Activated CD8-positive, alpha-beta memory T cell treated with anti-CD3 and anti-CD28 coated beads, Interleukin-2, amount 10 ng/mL, durations not matched to agents 7 days and 5 days (primary cell): ENCODE measurements at places on chromosomes 3 and 15. TPM values are rescaled to one million over a fixed set of nuclear protein-coding genes. Genes with fewer than 3 reads are reported as not detected.

GRCh38 chr15:92693691-92694331 is 38.2 kb upstream of the FAM174B start:
- no peaks in the 10 kb centered on the region for H3K4me1 ChIP-seq
- no peak overlapping the region for H3K4me3 ChIP-seq
- peaks cover 3% of the 10 kb centered on the region for H3K27me3 ChIP-seq
- H3K36me3 ChIP-seq, result no peaks in the 10 kb centered on the region
- DNase-seq, result no peak

DNA sequence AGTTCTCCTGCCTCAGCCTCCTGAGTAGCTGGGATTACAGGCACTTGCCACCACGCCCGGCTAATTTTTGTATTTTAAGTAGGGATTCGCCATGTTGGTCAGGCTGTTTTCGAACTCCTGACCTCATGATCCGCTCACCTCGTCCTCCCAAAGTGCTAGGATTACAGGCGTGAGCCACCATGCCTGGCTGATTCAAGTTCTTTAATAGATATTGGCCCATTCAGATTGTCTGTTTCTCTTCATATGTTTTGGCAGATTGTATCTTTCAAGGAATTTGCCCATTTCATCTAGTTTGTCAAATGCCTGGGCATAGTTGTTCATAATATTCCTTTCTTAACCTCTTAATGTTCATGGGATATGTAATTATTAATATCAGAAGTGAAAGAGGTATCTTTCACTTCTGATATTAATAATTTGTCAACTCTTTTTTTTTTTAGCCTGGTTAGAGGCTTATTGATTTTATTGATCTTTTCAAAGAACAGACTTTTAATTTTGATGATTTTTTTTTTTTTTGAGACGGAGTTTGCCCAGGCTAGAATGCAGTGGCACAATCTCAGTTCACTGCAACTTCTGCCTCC is 40.2 kb upstream of the ZFAND6 start:
- peaks cover 10% of the 10 kb centered on the region for H3K36me3 ChIP-seq
- peak; percentile 15 for DNase-seq
- H3K4me3 ChIP-seq, result no peak overlapping the region
- no peak overlapping the region for H3K27ac ChIP-seq
- peaks cover 23% of the 10 kb centered on the region for H3K4me1 ChIP-seq

The ARIH2 gene
- total RNA-seq, result 118 TPM

The MESP1 gene
- 3.1 TPM for total RNA-seq

GRCh38 chr15:46293550-46293949 is 658.7 kb downstream of the SQOR start:
- no peaks in the 10 kb centered on the region for H3K4me1 ChIP-seq
- no peak overlapping the region for H3K27ac ChIP-seq
- no peaks in the 10 kb centered on the region for H3K27me3 ChIP-seq
- DNase-seq, result no peak
- H3K4me3 ChIP-seq, result no peak overlapping the region

The IL17RE gene
- 1.9 TPM for total RNA-seq

- no peaks in the 10 kb centered on the region for H3K27me3 ChIP-seq
- peak overlapping the region; percentile 90 for H3K27ac ChIP-seq
- DNase-seq, result peak; percentile 61
- peak overlapping the region; percentile 45 for H3K4me3 ChIP-seq
- peaks cover 38% of the 10 kb centered on the region for H3K4me1 ChIP-seq
- H3K36me3 ChIP-seq, result peaks cover 36% of the 10 kb centered on the region
Measured at GRCh38 chr15:101168463-101168824, 83.4 kb downstream of the CHSY1 start.

GRCh38 chr3:146343551-146343950 is 92.6 kb upstream of the PLSCR4 start:
- H3K36me3 ChIP-seq, result no peaks in the 10 kb centered on the region
- DNase-seq, result no peak
- no peak overlapping the region for H3K4me3 ChIP-seq

GRCh38 chr3:66041116-66041515 is 2.4 kb upstream of the MAGI1 start:
- H3K27me3 ChIP-seq, result peaks cover 57% of the 10 kb centered on the region
- H3K27ac ChIP-seq, result no peak overlapping the region
- H3K36me3 ChIP-seq, result no peaks in the 10 kb centered on the region
- DNase-seq, result no peak
- no peak overlapping the region for H3K4me3 ChIP-seq

The KLHL40 gene
- not detected for total RNA-seq

- no peak for DNase-seq
- H3K4me3 ChIP-seq, result no peak overlapping the region
- no peaks in the 10 kb centered on the region for H3K36me3 ChIP-seq
- no peaks in the 10 kb centered on the region for H3K4me1 ChIP-seq
- H3K27ac ChIP-seq, result no peak overlapping the region
Measured at GRCh38 chr15:74303741-74304309, 63.6 kb downstream of the CYP11A1 start.

DNA sequence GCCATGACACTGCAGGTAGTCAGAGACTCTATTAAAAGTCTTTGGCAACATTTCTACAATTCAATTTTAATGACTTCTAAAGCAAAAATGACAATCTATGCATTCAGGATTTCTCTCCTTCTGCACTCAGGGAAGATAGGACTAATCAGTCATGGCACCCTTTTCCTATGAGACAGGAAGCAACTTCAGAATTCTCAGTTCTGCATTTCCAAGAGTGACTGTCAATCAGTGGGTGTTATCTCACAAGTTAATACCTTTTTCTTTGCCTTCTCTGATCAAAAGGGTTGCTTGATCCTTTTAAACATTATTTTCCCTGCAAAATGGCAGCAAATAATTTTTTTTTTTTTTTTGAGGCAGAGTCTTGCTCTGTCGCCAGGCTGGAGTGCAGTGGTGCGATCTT is 7.8 kb upstream of the ICE2 start:
- H3K36me3 ChIP-seq, result peaks cover 8% of the 10 kb centered on the region
- no peaks in the 10 kb centered on the region for H3K27me3 ChIP-seq
- no peak for DNase-seq
- H3K4me1 ChIP-seq, result peaks cover 10% of the 10 kb centered on the region
- H3K4me3 ChIP-seq, result no peak overlapping the region

GRCh38 chr3:64900617-64901521 is 213.1 kb upstream of the ADAMTS9 start:
- no peak for DNase-seq
- no peak overlapping the region for H3K27ac ChIP-seq
- H3K4me1 ChIP-seq, result no peaks in the 10 kb centered on the region
- H3K36me3 ChIP-seq, result no peaks in the 10 kb centered on the region
- H3K27me3 ChIP-seq, result no peaks in the 10 kb centered on the region

The SYNPR gene
- not detected for total RNA-seq

The DYNC1LI1 gene
- total RNA-seq, result 32.7 TPM

The ADAM10 gene
- 141 TPM for total RNA-seq

GRCh38 chr3:59388555-59389270 is 338.9 kb upstream of the CFAP20DC start:
- no peak overlapping the region for H3K4me3 ChIP-seq
- H3K27ac ChIP-seq, result peak overlapping the region; percentile 76
- peaks cover 53% of the 10 kb centered on the region for H3K4me1 ChIP-seq

DNA sequence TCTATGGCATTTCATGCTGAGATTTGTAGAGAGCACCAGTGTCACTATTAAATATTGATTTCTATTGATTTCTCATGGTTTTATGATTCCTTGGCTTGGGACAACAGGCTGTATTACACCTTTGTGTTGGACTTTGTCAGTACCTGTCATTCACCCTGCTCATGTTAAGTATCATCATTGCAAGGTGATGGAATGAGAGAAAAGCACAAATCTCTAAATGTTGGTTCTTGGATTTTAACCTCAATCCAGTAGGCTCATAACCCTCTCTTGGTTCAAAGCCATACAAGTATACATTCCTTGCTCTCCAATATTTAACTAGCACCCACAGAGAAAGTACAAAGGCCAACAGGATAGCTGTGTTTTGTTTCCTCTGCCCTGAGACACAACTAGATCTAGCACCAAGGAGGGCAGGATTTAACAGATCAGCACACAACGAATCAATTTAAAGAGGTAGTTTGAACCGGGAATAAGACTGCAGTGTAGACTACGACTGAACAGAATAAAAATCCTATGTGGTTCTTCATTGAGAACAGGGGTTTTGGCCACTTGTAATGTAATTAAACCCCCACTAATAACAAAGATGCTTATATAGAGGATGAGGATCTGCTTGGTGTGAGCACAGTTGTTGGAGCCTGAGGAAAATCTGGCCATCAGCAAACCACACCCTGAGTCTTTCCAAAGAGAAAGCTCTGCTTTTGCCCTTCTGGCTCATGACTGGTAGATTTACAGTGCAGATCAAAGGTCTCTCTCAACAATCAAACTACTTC is 78.0 kb upstream of the TNFSF10 start:
- peaks cover 6% of the 10 kb centered on the region for H3K27me3 ChIP-seq
- DNase-seq, result no peak
- H3K4me3 ChIP-seq, result no peak overlapping the region
- peaks cover 12% of the 10 kb centered on the region for H3K36me3 ChIP-seq

The KBTBD13 gene
- total RNA-seq, result not detected

GRCh38 chr3:178289544-178290160 is 246.6 kb upstream of the KCNMB2 start:
- no peak overlapping the region for H3K4me3 ChIP-seq
- H3K27me3 ChIP-seq, result no peaks in the 10 kb centered on the region

- DNase-seq, result peak; percentile 33
- no peak overlapping the region for H3K27ac ChIP-seq
- H3K4me1 ChIP-seq, result no peaks in the 10 kb centered on the region
- H3K4me3 ChIP-seq, result no peak overlapping the region
Measured at GRCh38 chr3:133997871-133998635, 31.7 kb downstream of the SLCO2A1 start.

The XCR1 gene
- not detected for total RNA-seq

The ZNF620 gene
- 5.7 TPM for total RNA-seq

DNA sequence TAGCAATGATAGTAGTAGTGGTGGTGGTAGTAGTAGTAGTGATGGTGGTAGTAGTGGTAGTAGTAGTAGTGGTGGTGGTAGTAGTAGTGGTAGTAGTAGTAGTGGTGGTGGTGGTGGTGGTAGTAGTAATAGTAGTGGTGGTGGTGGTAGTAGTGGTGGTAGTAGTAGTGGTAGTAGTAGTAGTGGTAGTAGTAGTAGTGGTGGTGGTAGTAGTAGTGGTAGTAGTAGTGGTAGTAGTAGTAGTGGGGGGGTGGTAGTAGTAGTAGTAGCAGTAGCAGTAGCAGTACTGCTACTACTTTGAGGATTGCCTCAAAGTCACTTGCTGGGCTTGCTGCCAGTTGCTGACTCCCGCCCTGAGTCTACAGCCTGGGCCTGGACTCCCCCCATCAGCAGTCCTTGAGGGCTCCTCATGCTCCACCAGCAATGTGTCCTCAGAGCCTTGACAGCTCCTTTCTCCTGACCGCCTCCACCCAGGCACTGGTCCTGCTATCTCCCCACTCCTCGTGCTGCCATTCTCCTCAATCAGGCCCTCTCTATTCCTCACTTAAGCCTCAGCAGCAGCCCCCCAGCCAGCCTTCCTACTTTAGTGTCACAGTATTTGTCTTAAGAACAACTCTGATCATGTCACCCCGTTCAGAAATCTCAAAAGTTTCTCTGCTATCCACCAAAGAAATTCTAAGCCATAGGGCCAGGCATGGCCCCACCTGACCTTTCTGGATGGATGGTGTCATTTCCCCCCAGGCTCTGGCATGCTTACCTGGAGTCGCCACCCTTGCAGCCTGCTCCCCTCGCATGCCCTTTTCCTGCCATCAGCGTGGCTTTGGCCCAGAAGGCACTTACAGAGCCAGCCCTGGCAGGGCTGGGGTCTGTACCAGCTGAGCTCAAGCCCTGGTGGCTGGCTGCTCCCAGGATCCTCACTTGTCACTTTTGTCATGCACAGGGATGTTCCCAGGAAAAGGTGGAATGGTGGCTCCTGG is 45.6 kb downstream of the DLEC1 start:
- H3K4me3 ChIP-seq, result no peak overlapping the region
- H3K27me3 ChIP-seq, result no peaks in the 10 kb centered on the region
- DNase-seq, result peak; percentile 56
- peaks cover 6% of the 10 kb centered on the region for H3K36me3 ChIP-seq

The FGF12 gene
- total RNA-seq, result not detected

The MYL3 gene
- not detected for total RNA-seq

GRCh38 chr15:77659350-77660321 is 26.9 kb upstream of the LINGO1 start:
- peaks cover 11% of the 10 kb centered on the region for H3K27me3 ChIP-seq
- DNase-seq, result peak; percentile 63
- no peak overlapping the region for H3K4me3 ChIP-seq
- H3K4me1 ChIP-seq, result no peaks in the 10 kb centered on the region
- H3K36me3 ChIP-seq, result no peaks in the 10 kb centered on the region

GRCh38 chr3:48553361-48553760 is 3.2 kb downstream of the PFKFB4 start:
- H3K27ac ChIP-seq, result no peak overlapping the region
- H3K4me1 ChIP-seq, result peaks cover 30% of the 10 kb centered on the region
- no peak overlapping the region for H3K4me3 ChIP-seq
- peaks cover 17% of the 10 kb centered on the region for H3K36me3 ChIP-seq
- no peaks in the 10 kb centered on the region for H3K27me3 ChIP-seq
- no peak for DNase-seq

- H3K4me1 ChIP-seq, result peaks cover 23% of the 10 kb centered on the region
- no peaks in the 10 kb centered on the region for H3K27me3 ChIP-seq
- H3K36me3 ChIP-seq, result peaks cover 4% of the 10 kb centered on the region
- no peak overlapping the region for H3K4me3 ChIP-seq
Measured at GRCh38 chr15:31455499-31455898, 128.9 kb downstream of the KLF13 start.

GRCh38 chr3:172708921-172709773 is 1.7 kb downstream of the NCEH1 start:
- no peak overlapping the region for H3K27ac ChIP-seq
- no peaks in the 10 kb centered on the region for H3K36me3 ChIP-seq
- no peak for DNase-seq
- H3K27me3 ChIP-seq, result peaks cover 5% of the 10 kb centered on the region
